Omental fat pad (tissue), 4 donors: ENCODE measurements at places on chromosomes 12 and 14. TPM values are rescaled to one million over a fixed set of nuclear protein-coding genes. Genes with fewer than 3 reads are reported as not detected.

GRCh38 chr12:126998747-126999285, 1268.2 kb upstream of the TMEM132C start:
- DNase-seq: no peak

- DNase-seq: no peak
Measured at GRCh38 chr12:124764870-124765580, 98.6 kb downstream of the SCARB1 start.

DNA sequence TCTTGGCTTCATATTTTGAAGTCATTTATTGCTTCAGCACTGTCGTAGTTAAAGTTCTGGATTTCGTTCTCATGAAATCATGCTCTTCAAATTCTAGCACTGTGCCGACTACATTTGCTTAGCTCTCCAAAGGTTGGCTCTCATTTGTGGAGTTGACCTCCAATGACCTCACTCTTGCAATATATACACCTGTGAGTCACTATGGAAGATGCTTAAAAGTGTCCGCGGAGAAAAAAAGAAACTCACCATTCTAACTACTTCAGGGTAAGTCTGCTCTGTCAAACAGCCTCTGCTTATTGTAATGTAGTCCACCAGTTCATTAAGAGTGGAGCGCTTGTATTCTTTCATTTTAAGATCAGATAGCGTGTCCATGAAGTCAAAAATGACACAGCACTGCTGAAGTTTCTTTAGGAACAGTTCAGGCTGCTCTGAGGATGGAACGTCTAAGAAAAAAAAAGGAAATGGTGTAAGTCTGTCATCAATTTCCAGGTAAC, 89.7 kb downstream of the PPP2R5E start:
- DNase-seq: no peak

GRCh38 chr12:129246630-129247029, 393.4 kb downstream of the GLT1D1 start:
- no peak for DNase-seq

DNA sequence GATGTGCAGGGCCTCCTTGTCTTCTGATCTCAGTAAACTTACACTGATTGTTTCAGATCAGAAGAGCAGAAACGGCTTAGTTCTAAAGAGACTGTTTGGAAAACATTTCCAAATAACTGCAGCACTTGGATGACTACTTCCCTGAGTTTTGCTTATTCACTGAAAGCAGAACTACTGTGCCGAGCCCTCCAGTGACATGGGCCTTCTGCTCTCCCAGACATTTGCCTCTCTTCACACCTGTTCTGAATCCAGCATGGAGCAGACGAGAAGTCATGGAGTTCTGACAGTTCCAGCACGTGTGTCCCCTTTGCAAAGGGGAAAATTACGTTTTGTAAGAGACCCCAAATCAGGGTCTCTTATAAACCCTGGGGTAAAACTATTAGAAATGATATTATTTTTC, 31.4 kb downstream of the ETNK1 start:
- DNase-seq: no peak

GRCh38 chr14:24699052-24699451, 65.1 kb upstream of the GZMB start:
- no peak for DNase-seq

- DNase-seq: no peak
Measured at GRCh38 chr14:96176275-96176674, 28.4 kb upstream of the BDKRB2 start.

- no peak for DNase-seq
Measured at GRCh38 chr12:29563636-29564035, 66.2 kb upstream of the OVCH1 start.

DNA sequence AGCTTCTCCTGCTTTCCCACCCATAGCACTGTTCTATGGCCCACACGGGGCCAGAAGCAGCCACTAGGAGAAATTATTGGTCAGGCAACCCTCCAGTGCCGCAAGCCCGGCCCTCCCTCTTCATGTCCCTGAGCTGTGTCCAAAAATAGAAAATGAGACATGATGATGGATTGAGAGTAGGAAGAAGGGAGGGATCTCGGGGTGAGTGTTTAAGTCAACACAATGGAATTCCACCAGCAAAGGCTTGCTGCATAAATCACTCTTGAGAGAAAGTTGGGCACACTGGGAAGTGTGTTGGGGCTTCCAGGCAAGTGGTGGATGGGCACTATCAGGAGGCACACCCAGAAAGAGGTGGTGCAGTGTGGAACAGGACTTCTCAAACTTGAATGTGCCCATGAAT, 94.2 kb downstream of the LLPH start:
- no peak for DNase-seq

DNA sequence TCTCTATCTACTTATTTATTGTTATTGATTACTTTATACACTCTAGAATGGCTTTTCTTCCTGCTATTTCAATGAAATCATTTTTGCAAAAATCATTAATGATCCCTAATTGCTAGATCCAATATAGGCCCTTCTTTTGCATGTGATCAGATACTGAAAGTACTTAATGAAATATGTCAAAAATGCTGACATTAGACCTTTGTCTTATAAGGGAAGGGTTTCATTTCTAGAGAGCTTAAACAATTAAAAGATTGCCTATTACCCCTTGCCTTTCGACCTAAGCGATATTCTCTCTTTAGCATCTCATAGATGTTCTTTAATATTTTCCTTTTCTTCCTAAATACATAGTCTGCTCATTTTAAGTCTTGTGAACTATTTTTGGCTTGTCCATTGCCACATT, 101.1 kb downstream of the KTN1 start:
- DNase-seq: no peak

GRCh38 chr12:54936736-54937135, 47.8 kb downstream of the TESPA1 start:
- no peak for DNase-seq

DNA sequence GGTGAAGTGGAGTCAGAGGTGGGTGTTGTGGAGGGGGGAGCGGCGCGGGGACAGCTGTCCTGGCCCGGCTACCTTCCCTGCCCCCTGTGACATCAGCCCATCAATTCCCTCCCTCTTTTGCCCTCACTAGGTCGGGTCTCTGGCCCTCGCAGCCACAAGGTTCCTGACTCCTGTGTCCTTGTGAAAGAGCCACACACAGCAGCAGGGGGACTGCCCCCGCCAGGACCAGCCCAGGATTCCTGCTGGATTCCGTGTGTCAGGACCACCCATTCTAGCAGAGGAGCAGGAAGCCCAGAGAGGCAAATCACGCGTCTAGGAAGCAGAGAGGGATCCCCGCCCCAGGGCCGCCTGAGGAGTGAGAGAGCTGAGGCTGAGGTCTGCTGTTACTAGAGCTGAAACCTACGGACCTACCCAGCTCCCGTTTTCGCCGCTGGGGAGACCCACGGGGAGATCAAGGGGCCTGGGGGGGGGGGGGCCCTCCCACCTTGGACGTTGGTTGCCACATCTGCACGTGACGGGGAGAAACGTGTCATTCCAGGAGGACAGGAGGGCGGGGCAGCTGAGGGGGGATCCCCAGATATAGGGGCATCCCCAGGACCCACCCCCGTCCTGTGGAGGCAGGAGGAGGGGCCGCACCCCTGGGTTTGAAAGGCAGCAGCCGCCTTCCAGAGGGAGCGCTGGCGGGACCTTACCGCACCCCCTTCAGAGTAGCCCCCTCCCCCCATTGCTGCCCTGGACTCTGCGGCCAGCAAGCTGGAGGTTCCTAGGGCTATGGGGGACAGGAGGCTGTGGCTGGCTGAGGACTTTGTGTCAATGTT, 12.5 kb upstream of the INF2 start:
- DNase-seq: no peak

- DNase-seq: no peak
Measured at GRCh38 chr12:62983594-62983993, 48.6 kb upstream of the PPM1H start.

DNA sequence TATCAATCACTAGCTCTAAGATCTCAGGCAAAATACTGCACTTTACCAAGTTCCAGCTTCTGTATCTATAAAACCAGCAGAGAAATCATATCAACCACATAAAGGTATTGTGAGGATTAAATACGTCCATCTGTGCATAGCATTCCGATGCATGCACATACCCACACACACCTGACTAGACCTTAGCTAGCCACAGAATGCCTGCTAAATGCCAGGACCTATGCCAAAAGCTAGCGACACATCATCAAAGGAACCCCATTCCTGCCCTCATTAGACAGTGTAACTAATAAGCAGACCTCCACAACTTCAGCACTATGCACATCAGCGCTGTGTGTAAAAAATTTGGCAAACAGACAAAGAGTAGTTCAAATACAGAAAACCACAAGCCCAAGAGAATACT, 185.2 kb downstream of the SLC2A13 start:
- DNase-seq: no peak

DNA sequence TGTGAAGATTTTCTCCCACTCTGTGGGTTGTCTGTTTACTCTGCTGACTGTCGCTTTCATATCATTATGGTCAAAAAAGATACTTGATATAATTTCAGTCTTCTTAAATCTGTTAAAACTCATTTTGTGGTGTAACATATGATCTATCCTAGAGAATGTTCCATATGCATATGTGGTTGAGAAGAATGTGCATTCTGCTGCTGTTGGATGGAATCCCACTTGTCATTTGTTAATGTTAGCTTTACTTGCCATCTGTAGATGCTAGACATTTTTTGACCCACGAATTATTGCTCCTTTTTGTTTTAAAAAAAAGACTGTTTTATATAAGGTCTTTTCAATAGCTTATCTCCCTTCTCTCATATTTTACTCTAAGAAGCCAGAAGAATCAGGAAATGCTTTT, 26.3 kb upstream of the OR5AU1 start:
- no peak for DNase-seq

DNA sequence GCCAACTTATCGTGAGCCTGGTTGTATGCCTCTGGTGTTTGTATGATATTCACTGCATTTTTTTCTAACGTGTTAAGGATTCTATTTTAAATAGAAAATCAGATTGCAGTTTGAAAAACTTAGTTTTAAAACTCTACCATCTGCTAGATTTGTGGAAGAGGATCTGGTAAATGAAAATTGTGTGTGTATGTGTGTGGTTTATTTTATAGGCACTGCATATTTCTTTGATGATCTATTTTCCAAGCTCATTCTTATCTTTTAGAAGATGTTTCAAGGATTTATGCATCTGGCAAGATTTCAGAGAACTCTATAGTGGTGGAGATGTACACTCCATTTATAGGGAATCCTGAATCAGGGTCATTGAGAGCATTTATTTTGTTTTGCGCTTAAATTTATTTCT, 69.8 kb downstream of the HMGA2 start:
- DNase-seq: no peak

- DNase-seq: no peak
Measured at GRCh38 chr12:28963554-28963953, 185.5 kb upstream of the FAR2 start.

DNA sequence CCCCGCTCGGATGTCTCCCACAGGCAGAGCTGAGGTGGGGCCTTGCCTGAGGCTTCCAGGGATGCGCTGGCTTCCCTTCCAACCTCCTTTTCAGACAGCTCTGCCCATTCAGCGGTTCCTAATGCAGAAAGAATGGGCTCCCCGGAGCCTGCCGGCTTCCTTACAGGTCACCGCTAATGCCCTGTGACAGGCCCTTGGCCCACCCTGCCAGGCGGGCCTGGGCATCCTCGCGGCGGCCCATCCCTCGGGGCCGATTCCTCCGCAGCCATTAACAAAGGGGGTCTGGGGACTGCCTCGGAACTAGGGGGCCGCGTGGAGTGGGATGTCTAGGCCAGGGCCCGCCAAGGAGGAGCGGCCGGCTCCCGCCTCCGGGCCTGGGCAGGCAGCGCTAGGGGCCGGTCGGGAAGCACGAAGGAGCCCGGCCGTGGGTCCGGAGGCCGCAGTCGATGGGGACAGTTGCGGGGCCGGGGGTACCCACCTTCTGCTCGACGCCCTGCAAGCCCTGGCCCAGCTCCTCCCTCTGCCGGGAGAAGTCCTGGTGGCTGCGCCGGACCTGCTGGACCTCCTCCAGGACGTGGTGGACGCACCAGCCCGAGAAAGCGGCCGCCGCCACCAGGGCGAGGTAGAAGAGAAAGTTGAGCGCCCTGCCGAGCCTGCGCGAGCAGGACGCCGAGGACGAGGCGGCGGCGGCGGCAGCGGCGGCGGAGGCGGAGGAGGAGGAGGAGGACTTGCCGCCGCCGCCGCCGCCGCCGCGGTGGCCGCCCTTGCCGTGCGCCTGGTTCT, 738 bp downstream of the CKAP4 start:
- no peak for DNase-seq

DNA sequence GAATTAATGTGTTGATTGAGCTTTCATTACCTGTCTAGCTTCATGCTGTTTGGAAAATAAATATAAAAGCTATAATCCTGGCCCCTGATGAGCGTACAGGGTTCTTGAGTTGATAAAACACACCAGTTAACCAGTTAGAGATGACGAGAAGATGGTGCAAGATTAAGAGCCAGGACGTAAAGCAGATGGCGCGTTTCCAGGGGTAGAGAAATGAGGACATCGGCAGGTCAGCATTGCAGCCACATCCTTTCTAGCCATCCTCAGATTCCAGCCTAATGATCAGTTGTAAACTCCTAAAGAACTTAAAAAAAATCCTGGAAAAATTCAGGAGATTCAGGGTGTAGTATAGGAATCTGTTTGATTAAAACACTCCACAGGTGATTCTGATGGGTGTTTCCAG, 203.7 kb downstream of the CACNA1C start:
- no peak for DNase-seq

DNA sequence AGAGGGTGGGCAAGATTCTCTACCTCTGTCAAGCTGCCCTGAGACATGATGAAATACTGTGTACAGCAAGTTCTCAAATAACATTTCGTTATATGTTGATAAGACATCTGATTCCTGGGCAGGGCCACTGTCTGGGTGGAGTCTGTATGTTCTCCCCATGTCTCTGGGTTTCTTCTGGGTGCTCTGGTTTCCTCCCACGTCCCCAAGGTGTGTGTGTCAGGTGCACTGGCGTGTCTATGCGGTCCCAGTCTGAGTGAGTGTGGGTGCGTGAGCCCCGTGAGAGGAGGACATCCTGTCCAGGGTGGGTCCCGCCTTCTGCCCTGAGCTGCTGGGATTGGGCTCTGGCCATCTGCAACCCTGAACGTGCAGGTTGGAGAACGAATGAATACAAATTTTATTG, 29.6 kb downstream of the KCTD10 start:
- DNase-seq: no peak

DNA sequence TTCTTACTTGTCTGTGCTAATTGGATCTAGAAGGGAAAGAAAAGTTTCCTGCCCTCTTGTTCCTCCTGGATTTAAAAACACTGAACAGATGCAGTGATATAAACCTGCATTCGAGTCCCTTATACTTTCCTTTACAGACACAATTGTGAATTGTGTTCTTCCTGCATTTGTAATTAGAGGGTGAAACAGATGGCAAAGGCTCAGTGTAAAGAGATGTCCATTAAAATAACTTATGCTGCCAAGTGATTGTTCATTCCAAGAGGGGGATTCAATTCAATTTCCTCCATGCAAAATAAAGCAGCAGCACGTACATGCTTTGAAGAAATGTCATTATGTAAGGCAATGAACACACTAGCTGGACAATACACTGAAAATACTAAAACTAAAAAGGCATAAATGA, 248.3 kb upstream of the LRIG3 start:
- no peak for DNase-seq

The SPTB gene
- total RNA-seq: 1.6 TPM

The VWF gene
- total RNA-seq: 415 TPM

The KLHDC1 gene
- total RNA-seq: 6.2 TPM

The ACSS3 gene
- 38.8 TPM for total RNA-seq

The RGS6 gene
- total RNA-seq: 5.2 TPM

The RPS6KA5 gene
- total RNA-seq: 3.2 TPM

The CLEC14A gene
- total RNA-seq: 125 TPM

The KRT81 gene
- not detected for total RNA-seq

The NTF3 gene
- not detected for total RNA-seq

The NRXN3 gene
- 0.19 TPM for total RNA-seq
